ENCODE measurements at places on chromosomes 3 and 15.

GRCh38 chr3:156246961-156247725, 126.8 kb downstream of the KCNAB1 start:
- no peak for DNase-seq

DNA sequence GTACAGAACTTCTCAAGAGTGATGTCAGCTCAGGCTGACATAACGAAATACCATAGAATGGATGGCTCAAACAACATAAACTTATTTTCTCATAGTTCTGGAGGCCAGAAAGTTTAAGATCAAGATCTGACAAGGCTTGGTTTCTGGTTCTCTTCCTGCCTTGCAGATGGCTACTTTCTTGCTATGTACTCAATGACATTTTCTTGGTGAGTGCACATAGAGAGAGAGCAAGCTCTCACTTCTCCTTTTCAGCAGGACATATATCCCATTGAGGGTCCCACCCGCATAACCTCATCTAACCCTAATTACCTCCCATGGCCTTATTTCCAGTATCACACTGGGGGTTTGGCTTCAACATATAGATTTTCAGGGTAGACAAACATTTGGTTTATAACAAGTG, 1072.1 kb downstream of the PLOD2 start:
- no peak for DNase-seq

GRCh38 chr3:183698756-183699155, 1.2 kb downstream of the YEATS2 start:
- no peak for DNase-seq

DNA sequence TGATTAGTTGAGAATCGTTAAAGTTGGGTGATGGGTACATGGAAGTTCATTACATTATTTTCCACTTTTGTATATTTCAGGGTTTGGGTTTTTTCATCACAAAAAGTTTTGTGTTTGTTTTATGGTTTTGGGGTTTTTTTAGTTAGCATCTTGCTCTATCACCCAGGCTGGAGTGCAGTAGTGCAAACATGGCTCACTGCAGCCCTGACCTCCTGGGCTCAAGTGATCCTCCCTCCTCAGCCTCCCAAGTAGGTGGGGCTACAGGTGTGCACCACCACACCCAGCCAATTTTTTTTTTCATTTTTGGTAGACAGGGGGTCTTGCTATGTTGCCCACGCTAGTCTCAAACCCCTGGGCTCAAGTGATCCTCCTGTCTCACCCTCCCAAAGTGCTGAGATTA, 100.1 kb upstream of the CHD2 start:
- no peak for DNase-seq

DNA sequence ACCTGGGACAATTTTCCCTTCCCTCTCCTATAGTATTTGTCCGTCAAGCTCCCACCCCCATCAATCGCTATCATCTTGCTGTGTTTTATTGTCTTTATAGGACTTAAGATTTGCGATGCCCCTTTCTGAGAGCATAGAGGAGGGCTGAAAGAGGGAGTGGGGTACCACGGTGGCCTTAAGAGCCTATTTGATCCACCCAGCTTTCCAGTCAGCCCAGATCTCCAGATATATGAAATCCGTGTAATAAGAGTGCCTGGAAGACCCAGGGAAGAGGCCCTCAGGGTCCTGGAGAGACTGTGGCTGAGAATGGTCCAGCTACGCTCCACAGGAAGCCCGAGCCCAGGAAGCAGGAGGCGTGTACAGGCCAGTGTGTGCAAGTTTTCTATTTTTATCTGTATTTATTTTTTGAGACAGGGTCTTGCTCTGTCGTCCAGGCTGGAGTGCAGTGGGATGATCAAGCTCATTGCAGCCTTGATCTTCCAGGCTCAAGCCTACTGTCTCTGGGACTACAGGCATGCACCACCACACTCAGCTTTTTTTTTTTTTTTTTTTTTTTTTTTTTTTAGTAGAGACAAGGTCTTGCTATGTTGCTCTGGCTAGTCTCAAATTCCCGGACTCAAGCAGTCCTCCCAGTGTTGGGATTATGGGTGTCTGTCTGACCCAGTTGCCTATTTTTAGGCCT, 964 bp upstream of the NCKIPSD start:
- no peak for DNase-seq

- no peak for DNase-seq
Observed at GRCh38 chr3:46095307-46095706, 68.0 kb upstream of the XCR1 start.

- no peak for DNase-seq
Observed at GRCh38 chr15:36632226-36632625, 52.8 kb downstream of the CDIN1 start.

DNA sequence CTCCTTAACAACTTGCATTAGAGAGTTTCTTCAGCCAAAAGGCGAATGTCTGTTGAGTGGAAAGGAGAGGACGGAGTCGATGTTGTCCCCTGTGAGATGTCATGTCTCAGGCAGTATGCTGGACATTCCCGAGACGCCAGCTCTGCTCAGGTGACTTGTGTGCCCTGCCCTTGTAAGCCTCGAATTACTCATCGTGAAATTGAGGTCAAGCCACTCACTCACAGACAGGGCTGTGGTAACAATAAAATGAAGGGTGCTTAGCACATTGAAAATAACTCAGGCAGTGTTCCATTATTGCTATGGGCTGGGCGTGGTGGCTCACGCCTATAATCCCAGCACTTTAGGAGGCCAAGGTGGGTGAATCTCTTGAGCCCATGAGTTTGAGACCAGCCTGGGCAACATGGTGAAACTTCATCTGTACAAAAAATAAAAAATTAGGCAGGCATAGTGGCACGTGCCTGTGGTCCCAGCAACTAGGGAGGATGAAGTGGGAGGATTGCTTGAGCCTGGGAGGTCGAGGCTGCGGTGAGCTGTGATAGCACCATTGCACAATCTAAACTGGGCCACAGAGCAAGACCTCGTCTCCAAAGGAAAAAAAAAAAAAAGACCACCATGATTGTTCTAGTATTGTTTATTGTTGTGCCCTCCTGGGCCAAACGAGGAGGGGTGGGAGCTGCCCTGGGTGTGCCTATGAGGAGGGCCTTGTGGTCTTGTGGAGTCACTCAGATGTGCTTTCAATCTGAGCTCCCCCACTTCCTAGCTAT, 214.4 kb downstream of the THSD4 start:
- DNase-seq: no peak

DNA sequence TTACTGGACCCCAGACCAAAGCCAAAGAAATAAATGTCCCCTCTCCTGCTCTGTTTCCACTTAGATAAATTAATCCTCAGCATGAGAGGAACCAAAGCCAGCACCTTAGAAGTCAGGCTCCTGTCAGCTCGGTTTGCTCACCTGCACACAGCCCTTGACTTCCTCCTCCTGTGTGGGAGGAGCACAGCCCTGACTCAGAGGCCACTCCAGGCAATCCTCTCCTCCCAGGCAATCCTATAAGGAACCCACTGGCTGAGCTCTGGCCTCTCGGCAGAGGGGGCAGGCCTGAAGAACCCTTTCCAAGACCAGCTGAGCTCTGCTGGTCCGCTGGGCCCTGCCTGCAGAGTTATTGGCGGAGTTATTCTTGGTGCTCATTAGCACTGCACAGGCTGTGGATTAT, 30.8 kb downstream of the LIPC start:
- no peak for DNase-seq

GRCh38 chr15:31478702-31479221, 152.1 kb downstream of the KLF13 start:
- no peak for DNase-seq

DNA sequence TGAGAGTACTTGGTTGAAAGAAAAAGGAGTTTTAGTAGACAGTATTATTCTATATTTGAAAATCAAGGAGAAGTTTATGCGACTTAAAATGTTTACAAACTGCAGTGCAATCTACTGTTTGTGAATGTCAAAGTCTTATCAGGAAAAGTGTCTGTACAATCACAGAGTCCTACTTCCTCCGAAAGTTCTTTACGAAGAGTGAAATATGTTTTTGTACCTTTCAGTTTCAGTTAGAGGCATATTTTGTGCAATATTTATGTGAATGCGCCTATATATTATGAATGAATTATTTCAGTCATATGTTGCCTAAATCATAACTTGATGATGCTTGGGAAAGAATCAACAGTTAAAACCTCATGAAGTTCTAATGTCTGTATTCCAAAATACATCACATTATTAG, 31.5 kb downstream of the NGRN start:
- no peak for DNase-seq

DNA sequence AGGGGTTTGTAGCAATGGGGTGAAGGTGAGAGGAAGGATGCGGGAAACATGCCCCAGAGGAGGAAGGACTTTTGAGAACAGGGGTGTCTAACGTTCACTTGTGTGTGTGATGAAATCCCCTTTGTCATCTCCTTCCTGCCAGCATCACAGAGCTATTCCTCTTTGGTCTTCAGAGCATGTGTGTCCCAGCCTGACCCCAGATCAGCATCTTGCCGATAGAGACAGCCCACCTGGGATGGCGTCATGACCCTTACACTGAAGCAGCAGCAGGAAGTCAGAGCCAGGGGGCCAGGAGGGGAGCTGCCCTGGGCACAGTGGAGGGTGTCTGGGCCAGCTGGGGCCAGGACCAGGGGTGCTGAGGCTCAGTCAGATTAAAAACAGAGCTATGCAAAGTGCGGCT, 29.9 kb upstream of the GRIP2 start:
- no peak for DNase-seq

GRCh38 chr3:72617424-72618024, 230.7 kb downstream of the SHQ1 start:
- DNase-seq: no peak

GRCh38 chr15:29278436-29279105, 8.9 kb upstream of the NSMCE3 start:
- DNase-seq: no peak

GRCh38 chr3:71585131-71585530, 1.6 kb upstream of the FOXP1 start:
- no peak for DNase-seq

DNA sequence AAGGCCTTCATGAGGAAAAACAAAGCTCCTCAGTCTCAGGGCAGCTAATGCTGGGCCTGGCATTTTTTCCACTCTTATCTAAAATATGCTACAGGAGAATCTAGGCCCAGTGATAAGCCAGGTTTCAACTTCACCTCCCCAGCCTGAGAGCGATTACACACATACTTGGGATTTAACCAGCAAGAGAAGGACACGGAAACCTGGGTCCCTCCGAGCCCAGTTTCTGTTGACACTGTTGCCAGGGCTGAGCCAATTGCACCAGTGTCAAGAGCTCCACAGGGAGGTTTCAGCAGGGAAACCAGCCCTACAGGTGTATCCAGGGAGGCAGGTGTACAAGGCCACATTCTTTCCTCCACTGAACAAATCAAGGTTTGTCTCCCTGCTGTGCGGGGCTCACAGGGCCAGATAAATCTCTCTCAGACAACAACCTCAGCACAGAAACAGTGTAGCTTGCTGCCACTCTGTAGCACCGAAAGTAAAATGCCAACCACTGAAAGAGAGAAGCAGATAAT, 85.4 kb downstream of the MAGI1 start:
- DNase-seq: peak; percentile 91

GRCh38 chr3:46947981-46948791, 28.4 kb downstream of the CCDC12 start:
- DNase-seq: peak; percentile 11

- no peak for DNase-seq
Observed at GRCh38 chr15:68653801-68654200, 75.0 kb downstream of the CORO2B start.
